T-helper 1 cell treated with Interleukin-12 subunit alpha and Interleukin-12 subunit beta and Interleukin-4 antibody, amounts not matched to agents 30 ng/mL and 1 ng/mL, for 36 hours (primary cell): ENCODE measurements at places on chromosomes 12 and 14. TPM values are rescaled to one million over a fixed set of nuclear protein-coding genes. Genes with fewer than 3 reads are reported as not detected.

KLHDC1 gene
- 2.0 and 2.5 TPM in 2 replicates for total RNA-seq

FAM186B gene
- total RNA-seq = 0.29 and 0.54 TPM in 2 replicates

KCNH3 gene
- total RNA-seq = 0.71 and 0.83 TPM in 2 replicates

OTX2 gene
- not detected in 2 replicates for total RNA-seq

OR10AD1 gene
- not detected in 2 replicates for total RNA-seq

LRRC10 gene
- total RNA-seq = not detected in 2 replicates

GLIPR1L2 gene
- total RNA-seq = not detected in 2 replicates

VASH1 gene
- 5.0 TPM in 2 replicates for total RNA-seq

APEX1 gene
- total RNA-seq = 135 and 144 TPM in 2 replicates

SERPINA3 gene
- not detected in 2 replicates for total RNA-seq

SNAPC1 gene
- 6.5 and 7.2 TPM in 2 replicates for total RNA-seq

AQP6 gene
- total RNA-seq = not detected in 2 replicates

SERPINA12 gene
- total RNA-seq = not detected in 2 replicates

DPF3 gene
- 11.6 and 12.4 TPM in 2 replicates for total RNA-seq

C1QL4 gene
- total RNA-seq = not detected in 2 replicates
